ENCODE measurements at places on chromosomes 13 and 19.
A peak's percentile ranks its signal among the peaks of the same experiment; 100 is the strongest.

GRCh38 chr13:108426893-108427292 is 157.4 kb downstream of the TNFSF13B start:
- DNase-seq, result no peak

- no peak for DNase-seq
These were observed 45.5 kb upstream of the DACH1 start for GRCh38 chr13:71912524-71912923.

DNA sequence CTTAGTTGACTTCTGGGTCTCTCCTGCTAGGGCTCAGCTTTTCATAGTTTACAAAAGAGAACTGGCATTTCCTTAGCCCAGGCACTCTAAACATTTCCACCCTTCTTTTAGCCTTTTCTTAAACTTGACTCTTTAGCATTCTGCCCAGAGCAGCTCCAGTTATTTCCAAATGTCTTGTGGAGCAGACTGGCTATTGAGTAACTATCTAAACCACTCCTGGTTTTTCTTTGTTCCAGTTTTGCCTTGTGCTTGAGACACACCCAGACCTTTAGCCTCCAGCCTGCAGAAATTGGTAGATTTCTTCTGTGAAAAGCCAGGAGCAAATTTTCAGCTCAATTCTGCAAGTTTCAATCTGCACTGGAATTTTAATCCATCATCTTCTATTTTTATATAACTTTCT is 1813.1 kb downstream of the OLFM4 start:
- DNase-seq, result no peak

DNA sequence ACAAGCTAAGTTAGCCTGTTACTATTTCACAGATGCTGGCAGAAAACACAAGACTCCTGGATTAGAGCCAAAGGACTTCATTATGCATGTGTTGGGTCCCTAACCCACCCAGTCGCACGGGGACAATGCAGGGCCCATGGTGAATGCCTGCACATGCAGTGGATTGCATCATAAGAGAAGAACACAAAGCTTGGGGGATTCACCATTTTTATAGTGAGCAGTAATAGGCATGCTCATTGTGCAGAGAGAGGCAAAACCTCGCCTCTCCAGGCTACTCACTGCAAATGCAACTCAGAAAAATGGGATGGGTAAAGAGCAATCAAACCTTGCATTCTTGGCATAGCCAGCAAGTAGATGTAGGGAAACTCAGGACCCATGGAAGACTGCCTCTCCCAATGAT is 115.8 kb downstream of the DIAPH3 start:
- DNase-seq, result no peak

DNA sequence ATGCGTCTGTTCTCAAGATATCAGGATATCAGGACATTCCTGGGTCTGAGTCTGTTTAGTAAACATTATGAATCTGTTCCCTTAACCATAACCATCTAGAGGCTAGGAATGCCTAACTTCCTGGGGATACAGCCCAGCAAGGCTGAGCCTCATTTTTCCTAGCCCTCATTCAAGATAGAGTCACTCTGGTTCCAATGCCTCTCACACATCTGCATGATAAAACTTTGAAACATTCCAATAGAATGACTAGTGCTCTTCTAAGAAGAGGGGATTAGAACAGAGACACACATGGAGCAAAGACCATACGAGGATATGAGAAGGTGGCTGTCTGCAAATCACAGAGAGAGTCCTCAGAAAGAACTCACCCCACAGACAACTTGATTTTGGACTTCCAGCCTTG is 20.6 kb upstream of the CABP5 start:
- DNase-seq, result no peak

DNA sequence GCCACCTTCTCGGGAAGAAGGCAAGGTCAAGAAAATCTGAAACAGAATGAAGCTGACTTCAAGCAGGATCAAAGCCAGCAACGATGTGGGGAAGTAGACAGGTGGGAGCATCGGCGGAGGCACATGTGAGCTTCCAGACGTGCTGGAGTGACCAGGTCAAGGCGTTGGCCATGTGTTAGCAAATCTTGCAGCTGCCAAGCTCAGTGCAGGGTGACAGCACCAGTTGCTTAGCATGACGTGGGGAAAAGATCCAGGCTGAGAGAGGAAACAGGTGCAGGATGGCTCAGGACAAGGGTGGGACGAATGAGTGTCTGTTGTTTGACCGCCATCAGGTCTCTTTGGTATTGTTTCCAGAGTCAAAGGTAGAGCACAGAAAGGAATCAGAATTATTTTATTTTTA is 92.3 kb downstream of the TNFSF13B start:
- no peak for DNase-seq

DNA sequence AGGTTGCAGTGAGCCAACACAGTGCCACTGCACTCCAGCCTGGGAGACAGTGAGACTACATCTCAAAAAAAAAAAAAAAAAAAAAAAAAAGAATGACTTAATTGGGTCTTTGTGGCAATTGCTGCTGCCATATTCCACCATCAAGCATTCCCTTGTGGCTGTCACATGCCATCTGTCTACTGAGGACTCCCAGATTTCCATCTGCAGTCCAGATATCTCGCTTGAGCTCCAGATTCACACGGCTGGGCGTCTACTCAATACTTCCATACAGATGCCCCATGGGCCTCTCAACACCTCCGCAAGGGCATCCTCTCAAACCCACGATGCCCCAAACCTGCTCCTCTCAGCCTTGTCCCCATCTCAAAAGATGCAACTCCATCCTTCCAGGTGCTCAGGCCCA is 12.9 kb downstream of the TMEM143 start:
- no peak for DNase-seq

DNA sequence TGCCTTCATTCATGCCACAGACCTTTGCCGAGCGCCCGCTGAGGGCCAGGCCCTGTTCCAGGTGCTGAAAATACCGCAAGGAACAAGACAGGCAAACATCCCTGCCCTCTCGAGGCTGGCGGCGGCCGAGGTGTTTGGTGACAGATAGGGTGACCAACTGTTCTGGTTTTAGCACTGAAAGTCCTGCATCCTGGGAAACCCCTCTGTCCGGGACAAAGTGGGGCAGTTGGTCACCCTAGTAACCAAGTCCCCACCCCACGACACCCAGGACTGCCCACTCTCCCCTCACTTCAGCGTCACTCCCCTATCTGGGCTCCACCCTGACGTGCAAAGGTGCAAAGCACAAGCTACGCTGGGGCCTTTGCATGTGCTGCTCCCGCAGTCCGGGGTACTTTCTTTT is 17.3 kb downstream of the ZBTB7A start:
- DNase-seq, result no peak

GRCh38 chr19:15037586-15037985 is 11.7 kb upstream of the CASP14 start:
- no peak for DNase-seq

DNA sequence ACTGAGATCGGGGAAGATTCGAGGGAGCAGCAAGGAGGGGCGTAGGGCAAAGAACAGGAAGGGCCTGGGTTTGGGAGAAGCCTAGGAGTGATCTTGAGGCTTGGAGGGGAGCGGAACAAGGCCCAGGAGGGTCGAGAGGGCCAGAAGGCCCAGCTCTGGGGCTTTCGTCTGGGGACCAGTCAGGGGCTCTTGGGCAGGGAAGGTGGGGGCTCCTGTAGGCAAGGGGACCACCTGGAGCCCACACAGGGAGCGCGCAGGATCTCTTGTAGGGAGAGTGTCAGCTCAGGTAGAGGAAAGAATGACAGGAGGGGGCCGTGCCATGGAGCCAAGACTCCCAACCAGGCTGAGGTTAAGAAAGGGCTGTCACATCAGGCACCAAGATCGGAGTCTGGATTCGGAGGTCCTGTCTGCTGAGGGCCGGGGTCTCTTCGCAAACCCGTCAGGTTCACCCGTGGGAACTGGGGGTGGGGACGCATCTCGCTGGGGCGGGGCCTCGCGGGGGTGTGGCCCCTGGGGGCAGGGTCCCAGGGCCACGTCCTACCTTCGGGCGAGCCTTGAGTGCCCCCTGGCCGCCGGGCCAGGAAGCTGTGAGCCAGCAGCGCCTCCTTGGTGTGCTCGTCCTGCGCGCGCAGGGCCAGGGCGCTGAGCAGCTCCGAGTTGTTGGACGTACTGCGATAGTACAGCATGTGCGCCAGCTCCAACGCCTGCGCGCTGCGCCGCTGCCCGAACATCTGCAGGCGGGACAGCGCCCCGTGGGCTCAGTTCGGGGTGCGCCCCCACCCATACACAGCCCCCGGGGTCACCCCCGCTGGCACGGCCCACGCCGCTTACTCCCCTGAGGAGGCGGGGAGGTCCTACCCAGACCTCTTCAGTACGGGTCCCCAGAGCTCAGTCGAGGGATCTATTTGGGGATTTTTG is 8.4 kb downstream of the EMP3 start:
- DNase-seq, result peak; percentile 76

GRCh38 chr13:66407128-66407527 is 823.0 kb downstream of the PCDH9 start:
- no peak for DNase-seq

- DNase-seq, result no peak
These were observed 930 bp upstream of the PDE4C start for GRCh38 chr19:18226956-18227780.

DNA sequence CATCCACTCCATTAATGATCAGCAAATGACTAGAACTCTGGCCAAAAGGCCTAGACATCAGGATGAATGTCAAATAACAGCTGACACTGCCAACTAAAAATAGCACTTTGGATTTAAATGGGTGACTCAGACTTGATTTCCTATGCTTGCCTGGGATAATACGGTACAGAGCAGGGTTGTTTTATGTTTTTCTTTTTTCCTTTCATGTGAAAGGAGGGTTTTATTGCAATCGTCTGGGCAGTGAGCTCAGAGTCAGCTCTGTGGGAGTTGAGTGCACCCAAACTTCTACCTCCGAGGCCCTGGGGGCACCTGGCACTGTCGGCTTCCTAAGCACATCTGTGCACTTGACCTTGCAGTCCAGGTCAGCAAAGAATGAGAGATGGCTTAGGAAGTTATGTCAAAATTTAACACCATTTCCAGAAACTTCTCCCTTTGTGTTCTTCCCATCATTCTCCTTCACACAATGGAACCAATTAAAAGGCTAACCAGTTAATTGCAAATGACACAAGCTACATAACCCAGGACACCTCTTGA is 134.1 kb downstream of the LACC1 start:
- no peak for DNase-seq

DNA sequence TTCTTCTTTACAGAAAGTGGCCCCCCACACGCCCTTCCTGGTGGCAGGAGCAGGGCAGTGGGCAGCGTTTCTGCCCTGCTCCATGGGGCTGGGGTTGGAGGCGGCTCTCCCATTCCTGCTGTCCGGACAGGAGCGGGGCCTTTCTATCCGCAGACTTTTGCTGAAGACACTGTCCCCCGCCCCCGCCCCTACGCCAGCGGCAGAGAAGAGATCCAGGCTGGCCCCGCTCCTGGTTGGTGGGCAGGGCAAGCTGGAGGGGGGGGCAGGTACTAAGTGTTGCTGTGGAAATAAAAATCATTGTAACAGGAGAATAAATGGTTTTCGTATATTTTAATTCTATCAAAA is 81.7 kb downstream of the ZNF429 start:
- no peak for DNase-seq

DNA sequence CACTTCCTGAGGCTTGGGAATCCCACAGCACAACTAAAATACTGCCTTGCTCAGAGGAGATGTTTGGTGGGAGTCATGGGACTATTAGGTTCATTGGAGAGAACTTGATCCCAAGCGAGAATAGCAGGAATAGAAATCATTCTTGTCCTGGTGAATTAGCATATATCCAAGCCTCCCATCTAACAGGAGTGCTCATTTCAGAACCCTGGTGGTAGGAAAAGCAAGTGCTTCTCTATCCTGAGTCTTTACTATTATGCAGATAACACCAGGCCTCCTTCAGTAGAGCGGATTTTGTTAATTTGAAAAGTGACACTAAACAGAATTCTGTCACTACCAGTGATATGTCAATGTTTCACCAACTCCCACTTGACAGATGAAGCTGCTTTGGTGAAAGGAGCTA is 199.5 kb downstream of the ATP8A2 start:
- no peak for DNase-seq

DNA sequence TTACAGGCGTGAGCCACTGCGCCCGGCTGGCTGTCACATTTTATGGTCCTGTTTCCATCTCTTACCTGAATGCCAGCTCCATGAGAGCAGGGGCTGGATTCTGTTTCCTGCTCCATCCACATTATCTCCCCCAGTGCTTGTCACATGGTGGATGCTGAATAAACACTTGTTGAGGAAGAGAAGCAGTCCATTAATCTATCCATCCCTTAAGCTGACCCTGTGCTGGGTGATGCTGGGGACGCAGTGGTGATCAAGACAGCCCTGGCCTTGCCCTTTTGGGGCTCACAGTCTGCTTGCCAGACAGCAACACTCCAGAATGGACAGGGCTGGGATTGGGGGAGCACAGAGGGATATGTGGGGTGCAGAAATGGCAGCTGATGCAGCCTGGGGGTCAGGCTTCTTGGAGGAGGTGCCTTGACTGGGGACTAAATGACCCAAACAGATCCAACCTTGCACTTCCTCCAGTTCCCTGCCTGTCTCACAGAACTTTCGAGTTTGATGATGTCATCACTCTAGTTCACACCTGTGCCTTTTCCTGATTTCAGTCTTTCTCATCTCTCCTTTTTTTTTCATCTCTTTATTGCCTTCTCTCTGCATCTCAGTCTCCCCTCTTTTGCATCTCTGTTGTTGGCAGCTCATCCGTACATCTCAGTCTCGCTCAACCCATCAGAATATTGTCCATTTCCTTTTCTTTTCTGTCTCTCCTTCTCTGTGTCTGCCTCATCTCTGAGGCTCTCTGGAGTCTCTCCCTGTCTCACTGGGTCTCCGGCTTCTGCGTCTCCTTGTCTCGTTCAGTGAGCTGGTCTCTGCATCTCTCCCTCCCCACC is 4.6 kb downstream of the IRF2BP1 start:
- DNase-seq, result no peak

DNA sequence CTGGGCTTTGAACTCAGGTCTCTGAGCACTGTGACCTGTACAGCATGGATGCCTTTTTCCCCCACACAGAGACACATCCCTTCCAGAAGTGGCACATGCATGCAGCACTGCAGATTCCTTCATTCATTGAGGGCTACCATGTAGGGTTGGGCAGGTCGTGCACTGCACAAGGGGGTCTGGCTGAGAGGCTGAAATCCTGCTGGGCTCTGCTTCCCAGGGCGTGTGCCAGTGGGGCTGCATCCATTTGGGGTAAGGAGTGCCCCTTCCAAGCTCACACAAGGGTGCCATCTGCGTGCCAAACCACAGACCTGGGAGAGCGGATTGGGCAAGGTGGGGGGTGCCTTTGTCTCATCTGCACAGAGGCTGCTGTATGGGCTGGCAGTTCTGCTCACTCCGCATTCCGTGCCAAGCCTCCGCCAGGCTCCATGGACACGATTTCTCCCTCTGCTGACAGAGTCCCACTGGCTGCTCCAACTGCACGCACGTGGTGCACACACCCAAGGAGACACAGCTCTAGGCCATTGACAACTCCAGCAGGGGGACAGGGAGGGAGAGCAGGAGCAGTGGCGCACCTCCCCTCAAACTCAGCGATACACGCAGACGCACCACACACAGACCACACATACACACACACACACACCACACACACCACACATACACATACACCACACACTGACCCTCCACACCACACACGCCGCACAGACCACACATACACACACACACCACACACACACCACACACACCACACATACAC is 4.5 kb upstream of the SHISA7 start:
- no peak for DNase-seq

DNA sequence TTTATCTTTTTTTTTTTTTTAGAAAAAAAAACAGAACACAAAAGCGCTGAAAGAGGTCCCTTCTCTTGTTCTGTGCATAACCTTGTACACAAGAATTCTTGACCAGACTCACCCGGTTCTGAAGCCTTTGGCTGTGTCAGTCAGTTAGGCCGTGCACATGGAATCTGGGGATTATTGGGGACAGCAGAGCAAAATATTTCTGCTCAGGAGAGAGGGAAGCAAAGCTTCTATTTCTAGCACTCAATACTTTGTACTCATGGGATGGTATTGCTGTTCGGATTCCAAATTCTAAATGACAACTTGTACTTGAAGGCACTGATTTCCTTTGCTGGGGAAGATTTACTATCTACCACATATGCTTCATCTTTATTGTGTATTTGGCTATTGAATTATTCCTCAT is 272.7 kb downstream of the NHLRC3 start:
- no peak for DNase-seq

Measured in NCI-H1092 (cell line).